ENCODE measurements at places on chromosomes 2 and 18.

DNA sequence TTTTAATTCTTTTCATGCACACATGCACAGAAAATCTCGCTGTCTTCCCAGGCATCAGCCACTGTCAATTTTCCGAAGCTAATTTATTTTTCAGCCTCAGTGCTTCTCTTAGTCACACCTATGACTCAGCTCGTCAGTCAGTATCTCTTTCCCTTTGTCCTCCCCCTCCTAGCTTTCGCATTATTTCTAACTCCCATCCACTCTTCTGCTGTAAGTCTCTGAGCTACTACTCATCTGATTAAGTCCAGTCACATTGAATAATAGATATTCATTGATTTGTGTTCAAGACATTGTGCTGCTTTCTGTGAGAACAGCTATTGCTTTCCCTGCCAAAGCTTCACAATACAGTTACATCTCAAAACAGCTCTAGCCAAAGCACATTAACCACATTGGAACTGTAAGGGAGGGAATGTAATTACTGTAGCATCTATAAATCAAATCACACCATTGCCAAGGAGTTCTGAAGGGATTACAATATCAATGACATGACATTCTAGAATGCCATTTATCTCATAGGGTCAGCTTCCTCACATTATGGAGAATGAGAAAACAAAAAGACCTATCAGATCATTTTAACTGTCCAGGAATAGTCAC lies 89.4 kb downstream of the SCN3A start:
- no peak for DNase-seq

GRCh38 chr2:222973237-222973636 lies 78.8 kb upstream of the KCNE4 start:
- DNase-seq = no peak

- no peak for DNase-seq
Measured at GRCh38 chr2:232960862-232961261, 52.2 kb downstream of the NGEF start.

- DNase-seq = no peak
Measured at GRCh38 chr18:8478968-8479370, 130.3 kb upstream of the RAB12 start.

DNA sequence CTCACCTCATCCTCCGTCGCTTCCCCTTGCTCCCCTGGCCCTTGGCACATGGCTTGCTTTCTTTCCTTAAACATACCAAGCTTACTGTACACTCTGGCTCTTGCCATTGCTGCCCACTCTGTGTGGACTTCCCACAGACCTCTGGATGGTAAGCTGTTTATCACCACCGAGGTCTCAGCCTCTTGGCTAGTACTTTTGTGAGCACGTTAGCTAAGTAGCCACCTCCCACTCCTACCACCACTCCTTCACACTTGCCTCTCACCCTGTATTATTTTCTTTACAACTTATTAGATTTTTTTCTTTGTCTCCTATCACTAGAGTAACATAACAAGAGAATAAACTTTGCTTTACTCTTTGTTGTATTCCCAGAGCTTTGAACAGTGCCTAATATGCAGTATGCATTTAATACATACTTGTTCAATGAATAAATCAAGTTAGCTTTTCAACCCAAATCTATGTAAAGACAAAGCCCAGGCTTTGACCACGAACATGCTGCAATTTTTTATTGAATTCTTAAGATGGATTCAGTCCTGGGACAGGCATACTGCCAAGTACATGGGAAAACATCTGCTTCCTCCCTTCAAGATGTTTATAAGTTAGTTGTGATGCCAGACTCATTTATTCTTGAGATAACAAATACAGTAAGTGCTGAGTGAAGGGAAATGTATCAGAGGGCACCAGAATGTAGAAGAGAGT lies 25.0 kb upstream of the MSGN1 start:
- no peak for DNase-seq

DNA sequence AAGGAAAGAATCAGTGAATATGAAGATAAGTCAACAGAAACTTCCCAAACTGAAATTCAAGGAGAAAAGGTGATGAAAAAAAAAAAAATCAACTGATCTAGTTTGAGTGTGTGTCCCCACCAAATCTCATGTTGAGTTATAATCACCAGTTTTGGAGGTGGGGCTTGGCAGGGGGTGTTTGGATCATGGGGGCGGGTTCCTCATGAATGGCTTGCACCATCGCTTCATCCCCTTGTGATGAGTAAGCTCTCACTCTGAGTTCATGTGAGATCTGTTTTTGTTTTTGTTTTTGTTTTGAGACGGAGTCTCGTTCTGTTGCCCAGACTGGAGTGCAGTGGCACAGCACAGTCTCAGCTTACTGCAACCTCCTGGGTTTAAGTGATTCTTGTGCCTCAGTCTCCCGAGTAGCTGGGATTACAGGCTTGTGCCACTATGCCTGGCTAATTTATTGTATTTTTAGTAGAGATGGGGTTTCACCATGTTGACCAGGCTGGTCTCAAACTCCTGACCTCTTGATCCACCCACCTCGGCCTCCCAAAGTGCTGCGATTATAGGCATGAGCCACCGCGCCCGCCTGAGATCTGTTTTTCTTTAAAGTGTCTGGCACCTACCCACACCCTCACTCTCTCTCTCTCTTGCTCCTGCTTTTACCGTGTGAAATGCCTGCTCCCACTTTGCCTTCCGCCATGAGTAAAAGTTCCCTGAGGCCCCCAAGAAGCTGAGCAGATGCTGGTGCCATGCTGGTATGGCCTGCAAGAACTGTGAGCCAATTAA lies 4.0 kb upstream of the SLC66A2 start:
- peak; percentile 26 for DNase-seq

- no peak for DNase-seq
Measured at GRCh38 chr2:124254621-124255020, 229.5 kb downstream of the CNTNAP5 start.

GRCh38 chr2:9596621-9597311 lies 34.0 kb downstream of the YWHAQ start:
- DNase-seq = no peak

DNA sequence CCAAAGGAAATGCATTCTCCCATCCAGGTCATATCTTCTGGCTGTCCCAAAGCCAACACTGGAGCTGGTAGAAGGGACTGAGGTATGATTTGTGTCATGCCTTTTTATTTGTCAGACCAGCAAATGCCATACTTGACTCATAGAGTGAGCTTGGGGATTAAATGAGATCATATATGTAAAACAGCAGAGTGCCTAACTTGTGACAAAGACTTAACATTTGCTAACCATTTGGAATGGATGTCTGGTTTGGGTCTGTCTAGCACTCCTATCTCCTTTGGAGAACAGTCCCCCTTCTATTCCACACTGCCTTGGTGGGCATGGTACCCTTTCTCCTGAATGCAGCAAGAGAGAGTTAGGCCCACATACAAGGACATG lies 128.5 kb upstream of the LGALSL start:
- peak; percentile 13 for DNase-seq

DNA sequence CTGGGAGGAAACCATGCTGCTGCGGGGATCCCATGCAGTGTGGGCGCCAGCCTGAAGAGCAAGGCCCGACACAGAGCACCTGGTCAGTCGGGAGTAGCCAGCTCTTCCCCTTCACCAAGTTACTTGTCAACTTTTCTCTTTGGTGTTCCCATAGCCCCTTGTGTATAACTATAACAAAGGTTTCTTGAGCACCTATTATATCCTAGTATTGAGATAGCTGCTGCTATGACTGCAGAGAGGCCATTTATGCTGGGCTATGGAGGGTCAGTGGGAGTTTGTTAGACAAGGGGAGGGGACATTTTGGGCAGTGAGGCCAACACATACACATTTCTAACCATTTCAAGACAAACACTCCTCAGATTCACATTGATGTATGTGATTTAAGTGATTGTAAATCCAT lies 10.8 kb downstream of the HK2 start:
- no peak for DNase-seq

DNA sequence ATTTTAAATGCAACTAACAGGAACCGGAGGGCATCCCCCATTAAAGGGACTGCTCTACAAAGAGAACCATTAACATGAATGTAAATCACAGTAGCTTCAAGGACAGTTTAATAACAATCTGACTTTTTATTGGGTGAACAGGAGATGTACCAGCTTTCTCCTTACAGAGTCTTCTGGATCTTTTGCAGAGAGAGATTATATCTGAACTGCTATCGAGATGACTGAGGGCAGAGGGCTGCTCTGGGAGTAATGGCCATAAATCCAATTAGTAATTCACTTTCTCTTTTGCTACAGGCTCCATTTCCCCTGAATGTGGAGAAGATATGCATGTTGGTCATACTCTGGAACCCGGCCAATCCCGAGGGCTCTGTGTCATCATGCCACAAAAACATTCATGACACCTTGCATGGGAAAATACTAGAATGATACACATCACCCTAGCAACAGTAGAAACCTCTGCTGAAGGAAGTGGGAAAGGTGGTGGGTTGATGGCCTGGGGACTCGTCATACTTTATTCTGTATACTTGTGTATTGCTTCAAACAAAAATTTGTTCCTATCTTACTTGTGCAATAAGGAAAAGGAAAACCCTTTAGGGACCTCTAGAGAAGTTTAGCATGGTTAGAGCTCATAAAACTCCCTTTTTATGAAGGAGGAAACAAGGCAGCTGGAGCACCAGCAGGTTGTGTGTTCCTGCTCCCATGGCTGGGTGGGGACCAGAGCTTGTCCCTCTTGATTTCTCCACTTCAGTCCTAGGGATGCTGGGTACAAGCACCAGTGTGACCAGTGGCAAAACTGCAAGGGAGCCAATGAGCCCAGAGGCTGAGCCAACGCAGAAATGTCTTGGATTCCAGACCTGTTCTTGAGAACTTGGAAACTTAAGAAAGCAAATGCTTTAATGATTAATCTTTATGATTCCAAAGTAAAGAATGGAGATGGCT lies 26.0 kb downstream of the CTAGE1 start:
- peak; percentile 9 for DNase-seq

DNA sequence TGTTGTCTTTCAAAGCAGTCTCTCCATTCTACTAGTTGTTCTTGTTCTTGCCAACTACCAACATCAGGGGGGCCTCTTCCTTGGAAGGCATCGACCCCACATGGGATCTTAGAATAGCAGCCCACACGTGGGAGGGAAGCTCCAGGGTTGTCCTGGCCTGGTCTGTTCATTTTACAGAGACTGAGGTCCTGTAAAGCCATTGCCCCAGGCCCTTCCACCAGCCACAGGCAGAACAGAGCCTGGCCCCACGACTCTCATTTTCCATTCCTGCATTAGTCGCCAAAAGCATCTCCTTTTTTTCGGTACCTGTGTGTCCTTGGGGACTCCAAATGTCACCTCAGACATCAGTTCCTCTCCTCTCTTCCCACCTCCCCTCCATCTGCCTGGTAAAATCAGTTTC lies 28.0 kb downstream of the CNGA3 start:
- no peak for DNase-seq

- no peak for DNase-seq
Measured at GRCh38 chr2:15794608-15795134, 145.7 kb upstream of the MYCN start.

- DNase-seq = no peak
Measured at GRCh38 chr2:147487286-147487977, 357.4 kb upstream of the ACVR2A start.

GRCh38 chr2:27003857-27004256 lies 28.9 kb upstream of the TMEM214 start:
- no peak for DNase-seq

- peak; percentile 98 for DNase-seq
Measured at GRCh38 chr2:240586198-240586918, at the start of gene CAPN10. TSS of gene CAPN10 (plus strand) at chr2:240586734. CDS start at chr2:240586912, 178 bp downstream.

DNA sequence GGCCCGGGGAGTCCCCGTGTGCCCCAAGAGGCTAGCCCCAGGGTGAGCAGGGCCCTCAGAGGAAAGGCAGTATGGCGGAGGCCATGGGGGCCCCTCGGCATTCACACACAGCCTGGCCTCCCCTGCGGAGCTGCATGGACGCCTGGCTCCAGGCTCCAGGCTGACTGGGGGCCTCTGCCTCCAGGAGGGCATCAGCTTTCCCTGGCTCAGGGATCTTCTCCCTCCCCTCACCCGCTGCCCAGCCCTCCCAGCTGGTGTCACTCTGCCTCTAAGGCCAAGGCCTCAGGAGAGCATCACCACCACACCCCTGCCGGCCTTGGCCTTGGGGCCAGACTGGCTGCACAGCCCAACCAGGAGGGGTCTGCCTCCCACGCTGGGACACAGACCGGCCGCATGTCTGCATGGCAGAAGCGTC lies 16.9 kb upstream of the FAHD2A start:
- DNase-seq = no peak

DNA sequence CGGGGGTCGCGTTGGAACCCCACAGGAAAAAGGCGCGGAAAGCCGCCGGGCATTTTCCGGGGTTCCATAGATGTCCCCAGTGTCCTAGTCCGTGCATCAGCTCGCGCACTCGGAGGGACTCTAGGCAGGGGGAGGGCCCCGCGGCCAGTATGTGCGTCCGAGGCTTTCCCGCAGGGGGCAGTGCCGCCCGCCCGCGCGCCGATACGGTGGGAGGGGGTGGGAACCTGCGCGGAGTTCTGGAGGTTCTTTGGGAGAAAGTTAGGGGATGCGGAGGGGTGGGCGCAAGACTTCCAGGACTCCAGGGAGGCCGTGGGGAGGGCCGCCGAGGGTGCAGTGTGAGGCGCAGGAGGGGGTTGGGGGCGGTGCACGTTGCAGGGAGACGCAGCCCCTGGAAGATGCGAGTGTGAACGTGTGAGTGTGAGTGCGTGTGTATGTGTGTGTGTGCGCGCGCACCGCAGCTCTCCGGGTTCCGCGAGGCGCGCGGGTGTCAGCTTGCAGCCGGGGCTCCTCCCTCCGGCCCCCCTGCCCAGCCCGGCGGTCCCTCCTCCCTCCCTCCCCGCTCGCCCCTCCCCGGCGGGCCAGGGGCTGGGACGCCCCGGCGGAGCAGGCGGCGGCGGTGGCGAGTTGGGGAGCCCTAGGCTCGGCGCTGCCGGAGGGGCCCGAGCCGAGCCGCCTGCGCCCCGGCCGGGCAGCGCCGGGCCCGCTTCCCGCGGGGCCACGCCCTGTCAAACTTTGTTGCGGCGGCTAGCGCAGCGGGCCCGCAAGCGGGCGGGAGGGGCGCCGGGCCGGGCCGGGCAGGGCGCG lies at the start of gene TCF7L1:
TCF7L1 (plus strand) TSS at position 559 of the 804 bp plus-strand sequence. CDS start 293 bp downstream, outside the sequence.
- peak; percentile 52 for DNase-seq

GRCh38 chr2:27992787-27993401 lies 102.4 kb downstream of the BABAM2 start:
- DNase-seq = no peak

GRCh38 chr18:24669015-24669414 lies 208.6 kb downstream of the HRH4 start:
- DNase-seq = no peak

- DNase-seq = no peak
Measured at GRCh38 chr2:236049981-236050380, 118.2 kb downstream of the GBX2 start.

GRCh38 chr2:50613161-50613560 lies 418.8 kb downstream of the NRXN1 start:
- no peak for DNase-seq

GRCh38 chr18:30679285-30679930 lies 363.1 kb downstream of the DSC3 start:
- DNase-seq = no peak

GRCh38 chr2:216756435-216756834 lies 61.1 kb upstream of the IGFBP5 start:
- DNase-seq = no peak

All from activated CD4-positive, alpha-beta T cell treated with anti-CD3 and anti-CD28 coated beads, Interleukin-2, amount 50 U/mL, for 48 hours (primary cell).